Nucleus accumbens (tissue), 56 donors: ENCODE measurements at places on chromosomes 16 and 17.

DNA sequence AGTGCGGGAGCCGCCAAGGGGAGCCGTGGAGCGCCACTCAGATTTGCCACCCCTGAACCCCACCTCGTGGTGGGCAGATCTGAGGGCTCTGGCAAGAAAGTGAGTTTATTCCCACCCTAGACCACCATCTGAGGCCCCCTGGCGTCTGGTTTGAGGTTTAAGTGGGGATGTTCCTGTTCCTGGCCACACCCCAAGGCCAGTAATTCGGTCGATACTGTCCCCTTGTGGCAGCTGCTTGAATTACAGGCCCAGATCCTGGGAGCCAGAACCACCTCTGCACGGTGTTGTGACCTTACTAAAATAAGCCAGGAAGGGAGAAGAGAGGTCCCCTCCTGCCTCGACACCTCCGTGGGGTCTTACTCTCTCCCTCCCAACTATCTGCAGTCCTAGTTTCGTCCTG, 3.3 kb upstream of the LAT start:
- no peak for DNase-seq

- DNase-seq, result no peak
Measured at GRCh38 chr16:80631581-80631980, 90.8 kb downstream of the DYNLRB2 start.

- no peak for DNase-seq
Measured at GRCh38 chr17:77869665-77870132, 88.8 kb upstream of the TNRC6C start.

DNA sequence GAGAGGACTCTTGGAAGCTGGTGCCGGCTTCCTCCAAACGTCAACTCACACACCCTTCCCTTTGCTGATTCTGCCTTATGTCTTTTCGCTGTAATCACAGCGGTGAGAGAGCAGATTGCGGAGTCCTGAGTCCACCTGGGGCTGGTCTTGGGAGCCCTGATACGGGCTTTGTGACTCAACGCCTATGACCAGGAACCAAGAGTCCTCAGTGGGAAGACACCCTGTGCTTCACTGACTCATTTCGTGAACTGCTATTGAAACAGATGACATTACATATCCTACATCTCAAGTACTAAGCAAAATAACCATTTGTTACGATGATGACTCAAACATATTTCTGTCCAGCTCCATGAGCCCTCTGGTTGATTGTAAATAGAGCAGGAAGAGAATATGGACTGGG, 90.7 kb upstream of the CREBBP start:
- no peak for DNase-seq

DNA sequence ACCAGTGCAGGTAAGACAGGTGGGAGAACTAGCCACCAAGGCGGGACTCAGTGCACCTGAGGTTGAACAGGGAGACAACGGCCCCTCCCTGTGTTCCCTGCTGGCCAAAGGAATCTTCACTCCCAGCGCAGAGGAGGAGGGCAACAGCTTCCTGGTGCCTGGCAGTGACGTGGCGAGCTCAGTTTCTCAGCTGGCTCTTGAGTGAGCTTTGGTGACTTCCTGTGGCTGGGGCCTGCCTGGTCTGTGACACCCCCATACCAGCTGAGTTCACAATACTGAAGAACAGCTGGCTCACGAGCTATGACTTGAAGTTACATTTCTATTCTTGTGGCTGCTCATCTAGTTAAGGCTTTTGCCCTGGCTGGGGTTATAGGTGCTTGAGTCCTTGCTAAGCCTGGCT, 26.1 kb downstream of the WNT9B start:
- DNase-seq, result no peak

DNA sequence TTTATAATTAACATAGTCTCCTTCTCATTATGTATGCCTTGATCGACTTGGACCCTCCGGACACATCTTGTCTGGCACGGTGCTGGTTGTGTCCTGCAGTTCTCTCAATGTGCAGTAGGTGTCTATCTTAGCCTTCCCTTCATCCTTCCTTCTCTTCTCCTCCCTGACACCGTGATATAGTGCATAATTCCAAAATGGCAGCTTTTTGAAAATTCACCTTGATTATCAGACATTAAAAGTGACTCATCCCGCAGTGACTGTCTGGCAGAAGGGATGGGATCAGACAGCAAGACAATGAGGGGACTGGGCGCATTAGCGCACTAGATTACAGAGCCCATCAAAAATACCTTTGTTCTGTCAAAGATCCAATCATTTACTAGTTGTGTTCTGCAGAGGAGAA, 70.0 kb upstream of the PMFBP1 start:
- DNase-seq, result peak; percentile 26

DNA sequence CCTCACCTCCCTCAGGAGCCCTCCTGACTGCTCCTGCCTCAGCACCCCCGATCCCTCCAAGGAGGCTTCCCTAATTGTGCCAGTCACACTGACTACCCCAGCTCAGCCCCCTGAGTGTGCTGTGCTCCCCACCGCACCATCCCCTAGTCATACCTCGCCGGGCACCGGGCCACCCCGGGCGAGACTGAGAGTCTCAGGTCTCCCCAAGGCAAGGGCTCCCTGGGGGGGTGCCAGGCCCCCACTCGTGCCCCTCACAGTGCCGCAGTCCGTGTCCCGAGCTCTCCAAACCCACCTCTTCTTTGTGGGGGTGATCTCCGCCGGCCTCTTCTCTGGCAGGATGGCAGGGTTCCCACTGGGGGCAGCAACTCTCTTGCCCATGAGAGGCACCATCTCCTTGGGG, 3.2 kb downstream of the TRPV3 start:
- no peak for DNase-seq
